ENCODE measurements at places on chromosomes 12 and 14. TPM values are rescaled to one million over a fixed set of nuclear protein-coding genes. Genes with fewer than 3 reads are reported as not detected.

NFATC4 gene
- 0.36 TPM for total RNA-seq

ZDHHC22 gene
- 0.46 TPM for total RNA-seq

MYH6 gene
- not detected for total RNA-seq

VSX2 gene
- not detected for total RNA-seq

SYT1 gene
- 3.0 TPM for total RNA-seq

MDM2 gene
- 101 TPM for total RNA-seq

PROX2 gene
- total RNA-seq: not detected

ERBB3 gene
- 0.90 TPM for total RNA-seq

STXBP6 gene
- not detected for total RNA-seq

HOXC9 gene
- total RNA-seq: 37.2 TPM

TPPP2 gene
- total RNA-seq: not detected

PLXNC1 gene
- total RNA-seq: 0.57 TPM

TMTC2 gene
- 5.7 TPM for total RNA-seq

AKAP5 gene
- total RNA-seq: 0.64 TPM

MMP19 gene
- 0.05 TPM for total RNA-seq

TMTC3 gene
- 21.6 TPM for total RNA-seq

NINJ2 gene
- total RNA-seq: 1.9 TPM

RND1 gene
- 0.44 TPM for total RNA-seq

RBP5 gene
- not detected for total RNA-seq

PLEKHD1 gene
- 0.08 TPM for total RNA-seq

HNF1A gene
- 0.26 TPM for total RNA-seq

DNA sequence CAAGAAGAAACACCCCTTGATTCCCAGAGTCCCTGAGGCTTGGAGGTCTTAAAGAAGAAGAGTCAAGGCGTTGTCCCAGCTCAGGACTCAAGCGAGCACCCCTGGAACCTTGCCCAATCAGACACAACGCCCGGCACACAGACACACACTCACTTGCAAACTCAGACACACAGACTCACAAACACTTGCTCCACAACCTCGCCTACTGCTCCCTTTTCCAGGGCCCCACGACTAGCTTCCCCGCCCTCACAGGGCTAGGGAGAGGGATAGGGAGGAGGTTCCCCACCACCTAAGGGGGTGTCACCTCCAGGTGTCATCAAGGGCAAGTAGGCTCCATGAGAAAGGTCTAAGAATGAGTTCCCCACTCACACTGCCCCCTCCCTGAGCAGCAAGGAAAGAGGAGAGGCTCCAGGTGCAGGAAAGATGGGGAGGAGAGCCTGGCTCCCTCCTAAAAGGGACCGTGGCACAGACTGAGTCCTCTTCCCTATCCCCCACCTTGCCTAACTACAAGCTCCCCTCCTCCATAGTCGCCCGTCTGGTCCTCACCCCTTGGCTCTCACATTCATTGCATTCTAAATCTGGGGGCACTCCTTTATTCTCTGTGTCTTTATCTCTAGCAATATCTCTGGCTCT lies 717 bp downstream of the WNT10B start:
- no peak for DNase-seq

- no peak for DNase-seq
These were observed 30.9 kb downstream of the CCNK start for GRCh38 chr14:99512110-99512449.

GRCh38 chr12:49533331-49533730 lies 5.5 kb upstream of the KCNH3 start:
- no peak for DNase-seq

- DNase-seq: no peak
These were observed 320.1 kb downstream of the DAD1 start for GRCh38 chr14:22268875-22269274.

GRCh38 chr14:81192594-81192993 lies 28.2 kb downstream of the GTF2A1 start:
- DNase-seq: no peak

DNA sequence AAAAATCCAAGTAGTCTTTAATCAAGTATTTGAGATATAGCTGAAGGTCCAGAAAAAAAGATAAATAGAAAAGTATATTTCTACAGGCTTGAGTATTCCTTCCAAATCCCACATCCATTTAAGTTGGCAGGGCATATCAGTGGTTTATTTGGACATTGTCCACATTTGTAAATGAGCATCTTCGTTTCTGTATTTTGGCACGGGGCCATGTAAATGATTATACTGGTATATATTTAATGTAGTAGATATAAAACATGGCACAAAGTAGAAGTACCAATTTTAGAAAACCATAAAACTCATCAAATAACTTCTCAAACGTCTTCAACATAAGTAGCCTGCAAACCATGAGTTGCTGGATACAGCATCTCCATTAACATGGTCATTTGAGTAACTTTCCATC lies 437.4 kb upstream of the SOX5 start:
- no peak for DNase-seq

- no peak for DNase-seq
These were observed 9.0 kb downstream of the ASIC1 start for GRCh38 chr12:50066402-50066801.

DNA sequence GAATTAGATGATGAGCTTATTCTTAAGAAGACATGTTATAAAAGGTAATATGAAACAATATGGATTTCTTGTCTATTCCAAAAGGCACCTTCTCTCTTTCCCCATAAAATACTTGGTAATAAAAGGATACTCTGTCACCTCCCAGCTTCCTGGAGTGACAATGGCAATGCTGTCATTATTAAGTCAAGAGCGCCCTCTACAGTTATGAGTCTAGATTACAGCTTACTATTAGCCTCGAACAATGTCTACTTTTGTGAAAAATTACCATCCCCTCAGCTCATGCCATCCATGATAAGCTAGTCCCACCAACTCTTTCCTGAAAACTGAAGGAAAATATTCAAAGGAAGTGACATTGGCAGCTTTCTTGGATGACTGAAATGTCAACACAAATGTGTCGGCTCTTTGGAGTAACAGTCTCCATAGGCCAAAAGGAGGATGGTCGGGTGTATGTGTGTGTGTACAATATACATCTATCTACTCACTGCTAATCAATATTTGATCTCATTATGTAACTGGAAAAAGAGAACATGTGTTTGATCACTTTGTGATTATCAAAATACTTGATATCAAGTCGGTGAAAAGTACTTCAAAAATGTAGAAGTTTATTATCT lies 48.7 kb upstream of the CDKN3 start:
- DNase-seq: peak; percentile 24

DNA sequence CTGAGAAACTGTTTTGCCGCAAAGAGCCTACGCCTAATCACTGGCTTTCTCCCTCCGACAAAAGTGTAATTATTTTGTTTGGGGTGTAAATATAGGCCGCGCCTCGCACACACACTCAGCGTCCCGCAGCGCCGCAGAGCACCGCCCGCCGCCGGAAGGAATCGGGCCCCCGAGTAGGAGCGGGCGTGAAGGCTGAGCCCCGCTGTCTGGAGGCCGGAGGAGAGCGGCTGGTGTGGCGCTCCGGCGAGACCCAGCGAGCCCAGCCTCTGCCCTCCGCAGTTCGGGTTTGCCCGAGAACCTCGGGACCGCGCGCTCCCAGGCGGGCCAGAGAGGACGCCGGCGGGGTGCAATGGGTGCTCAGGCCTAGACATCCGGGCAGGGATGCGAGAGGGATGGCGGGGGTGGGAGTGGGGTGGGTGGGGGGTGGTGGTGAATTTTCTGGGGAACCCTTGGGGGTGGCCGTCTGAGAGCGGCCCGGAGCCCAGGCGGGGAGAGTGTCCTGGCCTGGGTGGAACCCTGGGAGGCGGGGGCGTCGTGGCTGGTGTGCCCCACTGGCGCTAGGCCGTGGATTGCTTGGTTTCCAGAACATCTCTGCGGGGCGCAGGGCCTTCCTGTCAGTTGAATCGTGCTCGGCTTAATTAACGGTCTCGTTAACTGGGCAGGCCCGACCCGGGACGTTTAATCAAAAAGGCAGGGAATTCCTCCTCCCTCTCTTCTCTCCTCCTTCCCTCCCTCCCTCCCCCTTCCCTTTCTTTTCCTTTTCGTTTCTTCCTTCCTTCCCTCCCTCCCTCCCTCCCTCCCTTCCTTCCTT lies 4.7 kb upstream of the LHX5 start:
- no peak for DNase-seq

- peak; percentile 8 for DNase-seq
These were observed 187.7 kb downstream of the GALC start for GRCh38 chr14:87805315-87805723.

GRCh38 chr14:90755661-90756304 lies 60.4 kb downstream of the TTC7B start:
- no peak for DNase-seq

DNA sequence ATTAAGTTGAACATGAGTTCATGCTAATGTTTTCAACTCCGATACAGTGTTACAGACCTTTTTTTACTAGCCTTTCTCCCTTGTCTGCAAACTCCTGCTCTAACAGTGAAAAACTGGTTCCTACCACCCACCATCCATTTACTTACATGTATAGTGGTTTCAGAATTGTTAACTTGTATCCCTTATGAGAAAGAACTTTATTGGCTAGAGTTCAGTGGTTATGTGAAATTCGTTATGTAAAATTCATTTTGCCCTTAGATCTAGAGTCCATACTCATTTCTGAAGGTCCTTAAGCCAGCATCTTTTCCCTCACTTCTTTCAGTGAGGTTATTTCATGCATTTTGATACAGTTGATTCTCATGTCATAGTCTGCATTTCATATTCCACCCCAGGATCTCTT lies 51.0 kb downstream of the PRKCH start:
- no peak for DNase-seq

- no peak for DNase-seq
These were observed 21.0 kb downstream of the ALX1 start for GRCh38 chr12:85301051-85301450.

DNA sequence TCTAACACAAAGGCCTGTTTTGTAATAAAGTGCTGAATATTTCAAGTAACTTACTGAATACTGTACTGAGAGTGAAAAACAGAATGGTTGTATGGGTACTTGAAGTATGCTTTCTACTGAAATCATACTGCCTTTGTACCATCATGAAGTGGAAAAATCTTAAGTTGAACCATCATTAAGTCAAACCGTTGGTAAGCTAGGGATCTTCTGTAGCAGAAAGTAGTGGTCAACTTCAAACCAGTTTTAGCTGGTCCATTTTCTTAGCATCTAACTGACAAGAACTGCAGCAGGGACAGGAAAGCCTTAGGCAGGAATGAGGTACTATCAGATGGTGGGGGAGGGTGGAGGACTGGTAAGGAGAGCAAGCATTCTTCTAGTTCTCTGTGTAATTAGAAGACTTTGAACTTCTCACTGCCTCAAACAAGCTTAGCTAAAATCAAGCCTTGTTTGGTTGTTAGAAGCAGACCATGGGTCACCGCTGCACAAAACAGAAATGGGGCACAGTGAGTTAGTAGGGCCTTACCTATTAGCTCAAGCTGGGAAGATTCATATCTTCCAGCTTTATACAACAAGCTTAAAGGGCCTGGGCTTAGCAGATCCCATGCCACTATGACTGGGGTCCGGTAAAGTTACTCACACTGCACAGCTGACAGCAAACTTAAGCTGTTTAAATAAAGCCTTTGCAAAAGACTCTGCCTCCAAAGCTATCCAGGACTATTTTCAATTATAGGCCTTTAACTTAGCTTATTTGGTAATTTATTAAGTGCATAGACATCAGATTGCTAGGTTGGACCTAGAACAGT lies 73.8 kb downstream of the ACADS start:
- no peak for DNase-seq

- DNase-seq: no peak
These were observed 438.4 kb upstream of the OR4E1 start for GRCh38 chr14:22112004-22112403.

DNA sequence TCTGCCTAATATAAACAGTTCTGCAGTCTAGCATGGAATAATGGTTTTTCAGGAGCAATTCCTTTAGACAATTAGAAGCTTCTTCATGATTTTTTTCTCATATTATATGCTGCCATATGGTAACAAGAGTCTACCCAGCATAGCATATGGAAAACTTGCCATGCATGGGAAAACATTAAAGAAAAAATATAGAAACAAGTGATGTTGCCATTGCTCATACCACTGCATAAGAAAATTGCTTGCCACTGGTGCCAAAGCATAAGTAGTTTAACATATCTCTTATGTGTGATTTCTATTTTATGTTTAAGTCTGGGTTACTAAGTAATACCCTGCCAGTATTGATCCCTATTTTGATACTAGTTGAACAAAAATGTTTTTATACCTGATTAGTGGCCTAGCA lies 171.2 kb downstream of the CCDC59 start:
- DNase-seq: no peak

GRCh38 chr12:4275016-4275869 lies 1.7 kb downstream of the CCND2 start:
- no peak for DNase-seq

DNA sequence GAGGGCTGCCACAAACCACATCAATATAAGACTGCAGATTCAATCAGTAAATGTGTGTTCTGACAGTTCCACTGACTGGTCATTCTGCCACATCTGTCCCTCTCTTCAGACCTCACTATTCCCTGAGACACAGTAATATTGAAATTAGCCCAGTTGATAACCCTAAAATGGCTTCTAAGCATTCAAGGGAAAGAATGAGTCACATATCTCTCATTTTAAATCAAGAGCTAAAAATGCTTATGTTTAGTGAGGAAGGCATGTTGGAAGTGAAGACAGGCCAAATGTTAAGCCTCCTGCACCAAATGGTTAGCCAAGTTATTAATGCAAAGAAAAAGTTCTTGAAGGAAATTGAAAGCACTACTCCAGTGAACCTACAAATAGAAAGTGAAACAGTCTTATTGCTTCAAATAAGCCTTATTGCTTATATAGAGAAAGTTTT lies 24.5 kb upstream of the KIF21A start:
- no peak for DNase-seq

DNA sequence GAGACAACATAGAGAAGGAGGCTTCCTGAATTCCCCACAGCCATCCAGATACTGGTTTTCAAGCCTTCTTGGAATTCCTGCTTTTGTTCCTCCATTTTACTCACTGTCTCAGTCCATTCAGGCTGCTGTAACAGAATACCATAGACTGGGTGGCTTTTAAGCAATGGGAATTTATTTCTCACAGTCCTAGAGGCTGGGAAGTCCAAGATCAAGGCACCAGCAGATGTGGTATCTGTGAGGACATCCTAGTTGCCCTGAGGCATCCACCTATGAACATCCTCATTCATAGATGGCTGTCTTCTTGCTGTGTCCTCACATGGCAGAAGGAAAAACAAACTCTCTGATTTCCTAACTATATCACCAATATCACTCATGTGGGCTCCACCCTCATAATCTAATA lies 374.9 kb downstream of the FUT8 start:
- DNase-seq: no peak

DNA sequence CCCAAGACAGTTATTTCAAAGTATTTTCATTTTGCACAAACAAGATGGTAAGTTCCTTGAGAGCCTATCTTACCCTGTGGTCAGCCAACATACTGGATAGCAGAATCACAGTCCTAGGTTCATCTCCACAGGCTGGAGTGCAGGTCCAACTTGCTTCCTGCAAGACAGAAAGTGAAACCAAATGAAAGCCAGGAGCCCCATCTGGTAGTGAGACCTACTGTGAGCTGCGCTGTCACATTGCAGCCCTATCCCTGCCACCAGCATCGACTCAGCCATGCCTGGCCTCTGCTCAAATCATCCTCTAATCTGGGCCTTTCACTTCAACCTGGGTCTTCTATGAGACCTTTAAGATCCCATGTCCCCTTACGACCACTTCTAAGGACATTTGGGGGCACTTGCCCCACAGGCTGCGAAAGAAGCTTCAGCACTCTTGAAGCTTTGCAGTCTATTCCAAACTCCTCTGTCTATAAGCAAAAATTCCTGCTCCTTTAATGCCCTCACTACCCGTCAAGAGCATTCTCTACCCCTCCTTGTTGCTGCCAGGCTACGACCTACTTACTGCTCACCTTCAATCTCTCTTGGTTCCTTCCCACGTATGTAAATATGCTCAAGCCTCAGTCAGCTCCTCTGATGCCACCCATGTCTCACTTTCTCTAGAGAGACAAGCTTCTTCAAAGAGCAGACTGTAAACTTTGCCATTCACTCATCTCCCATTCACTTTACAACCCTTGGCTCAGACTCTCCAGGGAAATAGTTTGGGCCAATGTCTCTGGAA lies 55.9 kb upstream of the TSPAN11 start:
- DNase-seq: no peak
